Activated T-helper 17 cell treated with anti-CD3 and anti-CD28 coated beads, Interleukin-2, amount 50 U/mL, for 72 hours (primary cell): ENCODE measurements at places on chromosomes 13 and 19. TPM values are rescaled to one million over a fixed set of nuclear protein-coding genes. Genes with fewer than 3 reads are reported as not detected.

DNA sequence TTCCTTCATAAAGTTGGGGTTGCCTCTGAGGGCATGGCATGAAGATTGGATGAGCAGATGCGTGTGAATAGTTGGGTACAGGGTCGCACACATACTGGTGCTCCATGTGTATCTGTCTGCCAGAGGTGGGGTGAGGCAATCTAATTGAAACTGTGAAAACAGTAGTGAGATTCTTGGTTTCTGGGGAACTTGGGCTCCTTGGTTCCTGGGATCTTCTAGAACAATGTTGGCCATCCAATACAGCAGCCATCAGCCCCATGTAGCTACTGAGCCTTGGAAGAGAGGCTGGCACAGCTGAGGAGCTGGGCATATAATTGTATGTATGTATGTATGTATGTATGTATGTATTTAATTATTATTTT lies 616 bp downstream of the FCHO1 start:
- ATAC-seq: no peak

DNA sequence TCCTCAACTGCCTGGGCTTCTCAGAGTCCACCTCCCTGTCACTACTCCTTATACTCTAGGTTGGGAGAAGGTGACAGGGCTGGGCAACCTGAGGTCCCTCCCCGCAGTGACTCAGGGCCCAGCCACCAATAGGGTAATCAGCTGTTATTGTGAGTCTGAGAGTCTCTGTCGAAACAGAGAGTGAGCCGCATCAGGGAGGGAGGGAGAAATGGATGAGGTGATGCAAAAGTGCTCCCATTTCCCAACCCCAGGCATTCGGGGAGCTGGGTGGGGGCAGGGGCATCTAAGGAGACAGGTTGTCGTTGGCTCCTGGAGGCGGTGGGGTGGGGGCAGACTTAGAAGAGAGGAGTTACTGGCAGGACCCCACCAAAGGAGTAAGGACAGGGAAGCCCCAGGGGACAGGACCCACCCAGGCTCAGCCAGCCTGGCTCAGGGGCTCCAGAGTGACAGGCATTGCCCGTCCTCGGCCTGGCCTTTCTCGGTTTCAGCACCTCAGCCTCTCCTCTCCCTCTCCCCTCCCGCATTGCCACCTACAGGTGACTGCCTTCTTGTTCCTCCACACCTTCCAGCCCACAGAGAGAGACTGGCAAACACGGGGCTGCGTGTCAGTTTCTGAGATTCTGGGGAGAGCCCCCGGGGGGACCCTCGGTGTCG lies at the start of gene DMKN:
Gene DMKN (minus strand): TSS at position 22 of the 654 bp plus-strand sequence. CDS start 174 bp downstream, outside the sequence.
- no peak for ATAC-seq

LSR gene
- 38.0 TPM for total RNA-seq

DNA sequence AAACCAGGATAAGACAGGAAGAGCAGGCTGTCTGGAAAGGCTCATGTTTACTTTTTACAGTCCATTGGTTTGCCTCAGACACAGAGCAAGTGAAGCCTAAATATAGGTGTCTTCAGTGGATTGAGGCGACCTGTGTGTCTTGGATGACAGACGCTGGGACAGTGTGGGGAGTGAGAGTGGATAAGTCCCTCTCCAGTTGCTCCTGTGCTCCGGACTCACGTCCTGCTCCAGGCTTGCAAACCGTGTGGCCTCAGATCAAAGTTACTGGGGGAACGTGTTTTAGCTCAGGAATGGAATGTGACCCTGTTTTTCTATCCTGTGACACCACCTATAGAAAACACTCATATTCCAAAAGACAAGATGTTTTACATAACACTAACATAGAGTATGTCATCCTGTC lies 465.7 kb downstream of the MYO16 start:
- ATAC-seq: no peak

USPL1 gene
- 18.6 TPM for total RNA-seq

HPN gene
- 0.48 TPM for total RNA-seq

DNA sequence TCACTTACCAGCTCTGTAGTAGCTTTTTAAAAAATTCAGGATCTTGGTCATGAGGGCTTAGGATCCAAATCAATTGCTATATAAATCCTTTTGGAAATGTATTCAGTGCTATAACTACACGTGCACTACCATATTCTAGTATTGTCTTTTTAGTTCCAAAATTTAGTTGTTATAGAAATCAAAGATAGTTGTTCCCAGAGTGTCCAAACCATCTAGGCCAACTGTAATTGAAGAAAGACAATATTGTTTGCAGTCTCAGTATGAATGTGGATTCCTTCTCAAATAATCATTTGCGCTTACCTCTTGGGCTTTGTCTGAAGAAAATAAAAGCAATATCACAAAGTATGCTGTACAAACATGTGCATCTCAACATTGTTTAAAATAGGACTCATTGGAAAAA lies 184.1 kb upstream of the EDNRB start:
- no peak for ATAC-seq

PTGIR gene
- 1.3 TPM for total RNA-seq

KIRREL2 gene
- total RNA-seq: 1.4 TPM

- no peak for ATAC-seq
Measured at GRCh38 chr13:80778297-80778696, 437.4 kb upstream of the SPRY2 start.

SSC5D gene
- total RNA-seq: 0.41 TPM

DNA sequence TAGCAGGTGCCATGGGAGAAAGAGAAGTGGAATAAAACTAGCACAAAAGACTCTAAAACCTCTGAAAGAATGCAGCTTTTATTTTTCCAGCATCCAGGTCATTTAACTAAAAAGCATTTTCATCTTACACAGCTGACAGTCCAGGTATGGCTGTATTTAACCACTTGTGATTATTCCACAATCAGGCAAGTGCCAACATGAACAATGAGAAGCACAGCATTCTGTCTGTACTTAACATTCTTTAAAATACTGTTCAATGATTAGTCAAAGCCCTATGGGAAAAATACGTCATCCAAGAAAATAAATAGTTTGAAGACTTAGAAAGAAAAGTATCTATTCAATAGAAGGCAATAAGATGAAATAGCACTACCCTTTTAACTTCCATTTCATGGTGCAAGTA lies 246.9 kb downstream of the LIG4 start:
- no peak for ATAC-seq

ZNF99 gene
- total RNA-seq: not detected

DNA sequence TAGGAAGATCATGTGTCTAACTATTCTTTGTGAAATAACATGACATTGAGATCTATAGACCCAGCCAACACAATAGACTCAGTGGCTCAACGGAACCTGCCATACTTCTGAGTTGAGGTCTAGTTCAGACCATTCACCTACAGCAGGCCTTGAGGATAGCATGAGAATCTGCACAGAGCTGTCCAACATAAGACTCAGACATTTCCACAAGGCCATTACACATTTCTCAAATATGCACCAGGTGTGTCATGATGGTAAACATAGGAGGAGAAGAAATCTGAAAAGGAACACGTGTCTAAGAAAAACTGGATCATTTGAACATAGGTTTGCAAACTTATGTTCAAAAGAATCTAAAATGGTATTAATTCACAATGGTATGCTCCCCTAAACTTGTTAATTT lies 421.4 kb downstream of the SLITRK6 start:
- no peak for ATAC-seq

DNA sequence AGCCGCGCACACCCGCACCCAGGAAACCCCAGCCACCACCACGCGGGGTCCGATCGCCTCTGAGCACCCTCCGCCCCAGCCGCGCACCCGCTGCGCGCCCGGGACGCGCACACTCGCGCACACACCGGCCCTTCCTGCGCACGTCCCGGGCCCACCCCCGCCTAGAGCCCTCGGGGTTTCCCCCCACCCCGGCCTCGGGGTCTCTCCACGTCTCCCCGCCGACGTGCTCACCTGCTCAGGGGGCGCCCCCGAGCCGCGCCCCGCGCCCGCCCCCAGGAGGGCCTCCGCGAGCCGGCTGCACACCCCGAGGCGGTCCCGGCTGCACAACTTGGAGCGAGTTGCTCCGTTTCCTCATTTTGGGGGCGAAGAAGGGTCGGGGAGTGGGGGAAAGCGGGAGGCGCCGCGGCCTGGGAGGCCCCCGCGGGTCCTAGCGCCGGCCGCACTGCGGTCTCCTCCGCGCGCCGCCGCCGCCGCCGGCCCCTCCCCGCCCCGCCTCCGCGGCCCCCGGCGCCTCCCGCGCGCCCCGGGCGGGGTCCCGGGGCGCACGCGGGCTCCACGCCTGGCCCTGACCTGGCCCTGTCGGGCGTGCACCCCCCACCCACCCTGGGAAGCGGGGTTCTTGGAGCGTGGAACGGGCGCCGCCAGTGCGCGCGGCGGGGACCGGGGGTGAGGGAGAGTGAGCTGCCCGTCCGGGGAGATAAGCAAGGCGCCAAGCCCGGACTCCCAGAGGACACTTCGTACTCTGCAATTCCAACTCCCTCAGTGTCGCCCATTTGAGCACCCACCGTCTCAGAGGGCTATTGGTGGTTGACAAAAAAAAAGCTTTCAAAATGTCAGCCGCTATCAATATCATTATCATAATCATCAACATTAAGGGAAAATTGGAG lies at the start of gene MATK:
Gene MATK (minus strand): TSS at position 444 of the 887 bp plus-strand sequence. CDS start 1,246 bp downstream, outside the sequence.
- peak; percentile 49 for ATAC-seq

DNA sequence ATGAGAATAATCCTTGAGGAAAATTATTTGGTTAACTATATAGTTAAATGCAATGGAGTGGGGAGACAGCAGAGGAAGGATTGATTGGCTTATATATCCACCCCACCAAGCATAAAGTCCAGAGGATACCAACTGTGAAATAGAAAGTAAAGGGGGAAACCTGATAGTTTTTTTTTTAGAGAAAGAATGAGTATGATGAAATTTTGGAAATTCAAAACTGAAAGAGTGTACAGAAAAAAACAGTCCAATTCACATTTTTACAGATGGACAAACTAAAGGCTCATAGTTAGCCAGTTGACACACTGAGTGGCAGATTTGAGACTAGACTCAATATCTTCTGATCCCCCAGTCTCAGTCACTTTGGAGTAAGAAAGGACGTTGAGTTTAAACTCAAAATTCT lies 51.1 kb downstream of the FNDC3A start:
- no peak for ATAC-seq

- ATAC-seq: peak; percentile 97
Measured at GRCh38 chr19:6925801-6926751, 38.7 kb downstream of the ADGRE1 start.

DNA sequence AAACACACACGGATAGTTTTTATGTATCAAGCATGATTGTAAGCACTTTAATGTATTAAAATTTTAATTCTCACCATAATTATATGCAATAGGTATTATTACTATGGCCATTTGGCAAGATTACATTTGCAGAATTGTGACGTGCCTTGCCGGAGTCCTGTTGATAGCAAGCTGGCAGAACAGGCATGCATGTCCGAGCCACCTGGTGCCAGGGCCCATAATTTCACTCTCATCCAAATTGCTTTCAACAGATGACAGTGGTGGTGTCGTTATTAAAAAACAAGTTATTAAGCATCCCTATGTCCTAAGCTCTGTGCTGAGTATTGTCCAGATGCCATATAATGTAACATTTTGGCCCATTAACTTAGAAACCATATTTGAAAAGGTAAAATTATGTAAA lies 374.3 kb downstream of the FOXO1 start:
- no peak for ATAC-seq

GRCh38 chr19:6238643-6239281 lies 41.0 kb downstream of the MLLT1 start:
- no peak for ATAC-seq

GRCh38 chr13:90798381-90798780 lies 549.1 kb upstream of the MIR17HG start:
- no peak for ATAC-seq

DNA sequence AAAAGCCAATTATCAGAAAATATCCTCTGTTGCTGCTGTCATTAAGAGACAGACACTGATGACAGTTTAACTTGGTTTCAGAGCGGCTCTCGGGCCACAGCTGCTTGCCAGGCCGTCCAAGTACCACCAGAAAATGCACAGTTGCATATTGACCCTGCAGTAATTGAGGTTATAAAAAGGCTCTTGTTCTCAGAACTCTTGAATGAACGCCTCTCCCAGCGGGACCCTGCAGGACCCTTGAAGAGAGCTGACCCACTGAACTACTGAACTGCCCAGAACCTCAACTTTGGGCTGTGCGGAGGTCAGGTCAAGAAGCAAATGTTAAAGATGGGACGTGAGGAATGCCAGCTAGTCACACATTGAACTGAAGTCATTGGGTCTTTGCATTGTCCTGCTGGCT lies 1559.0 kb upstream of the SLC10A2 start:
- ATAC-seq: no peak

DNA sequence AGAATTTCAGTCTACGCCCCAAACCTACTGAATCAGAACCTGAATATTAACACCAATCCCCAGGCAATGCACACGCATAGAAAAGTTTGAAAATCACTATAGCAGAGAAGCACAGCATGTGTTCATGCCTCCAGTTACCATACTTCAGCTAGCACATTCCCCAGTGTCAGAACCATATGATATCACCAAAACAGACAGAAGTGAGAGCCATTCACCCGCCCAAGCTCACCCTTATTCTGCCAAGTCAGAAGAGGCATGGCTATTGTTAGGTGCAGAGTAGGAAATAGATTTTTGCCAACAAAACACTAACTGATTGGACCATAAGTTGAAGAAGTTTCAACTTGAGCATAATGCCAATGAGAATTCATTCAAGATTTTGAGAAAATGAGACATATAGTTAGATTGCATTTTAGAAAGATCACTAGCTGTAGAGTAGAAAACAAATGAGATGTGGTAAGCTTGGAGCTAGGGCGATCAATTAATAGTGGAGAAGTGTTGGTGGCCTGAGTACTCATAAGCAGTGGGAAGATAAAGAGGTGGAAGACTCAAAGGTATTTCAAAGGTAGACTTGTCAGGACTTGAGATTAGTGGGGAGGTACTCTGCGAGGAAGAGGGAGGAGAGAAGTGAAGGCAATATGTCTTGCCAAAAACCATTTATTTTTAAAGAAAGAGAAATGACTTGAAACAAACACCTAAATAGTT lies 492.4 kb downstream of the SUCLA2 start:
- no peak for ATAC-seq

- ATAC-seq: no peak
Measured at GRCh38 chr13:24149246-24150032, 11.1 kb upstream of the SPATA13 start.

DNA sequence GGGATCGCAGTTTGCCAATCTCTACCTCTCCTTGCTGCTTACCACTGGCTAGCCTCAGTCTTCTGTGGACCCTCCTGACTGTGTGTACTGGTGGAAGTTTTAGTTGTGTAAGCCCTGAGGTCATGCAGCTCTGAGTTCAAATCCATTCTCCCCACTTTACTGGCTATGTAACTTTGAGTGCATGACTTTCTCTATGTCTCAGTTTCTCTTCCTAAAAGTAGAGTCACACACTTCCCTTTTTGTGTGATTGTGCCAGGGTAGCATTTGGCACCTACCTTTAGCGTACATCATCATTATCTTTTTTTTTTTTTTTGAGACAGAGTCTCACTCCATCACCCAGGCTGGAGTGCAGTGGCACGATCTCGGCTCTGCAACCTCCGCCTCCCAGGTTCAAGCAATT lies 70.3 kb downstream of the MAP4K1 start:
- ATAC-seq: no peak

SLC1A6 gene
- total RNA-seq: not detected

CLASRP gene
- total RNA-seq: 87.5 TPM

DNA sequence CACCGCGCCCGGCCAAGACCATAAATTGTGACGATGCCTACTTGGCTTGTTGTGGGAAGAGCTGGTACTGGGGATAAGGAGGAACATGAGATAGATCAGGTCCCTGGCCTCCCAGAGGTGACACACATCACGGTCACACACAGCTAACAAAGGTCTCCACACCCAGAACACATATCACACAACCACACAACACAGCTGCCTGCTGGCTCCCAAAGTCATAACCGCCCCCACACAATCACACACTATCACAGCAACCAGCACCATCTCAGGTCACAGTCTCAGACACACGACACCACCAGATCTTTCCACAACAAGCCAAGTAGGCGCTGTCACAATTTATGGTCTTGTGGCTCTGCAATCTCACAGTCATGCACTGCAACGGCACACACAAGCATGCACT lies 5.7 kb downstream of the COL5A3 start:
- ATAC-seq: peak; percentile 71
